ENCODE measurements at places on chromosomes 1 and 21.

DNA sequence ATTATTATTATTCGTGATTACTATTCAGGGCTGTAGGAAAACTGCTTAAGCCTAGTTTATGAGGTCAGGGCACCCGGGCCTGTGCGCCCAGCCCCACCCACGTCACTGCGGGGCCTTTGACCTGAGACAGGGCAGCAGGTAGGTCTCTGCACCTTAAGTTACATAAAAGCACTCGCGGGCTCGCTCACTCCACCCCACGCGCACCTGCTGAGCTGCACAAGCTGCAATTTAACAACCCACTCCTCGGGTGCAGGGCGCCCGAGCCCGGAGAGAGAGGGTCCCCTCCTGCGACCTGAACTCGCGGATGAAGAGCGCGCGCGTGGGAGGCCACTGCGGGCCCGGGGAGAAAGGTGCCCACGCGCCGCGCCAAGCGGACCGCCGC is 477 bp downstream of the ICMT start:
- DNase-seq: no peak

GRCh38 chr21:44450999-44451398 is 4.3 kb upstream of the LRRC3 start:
- no peak for DNase-seq

- DNase-seq: peak; percentile 72
These were observed 12.6 kb downstream of the FLG2 start for GRCh38 chr1:152347116-152347728.

- no peak for DNase-seq
These were observed 36.4 kb upstream of the COL6A2 start for GRCh38 chr21:46061518-46061917.

GRCh38 chr21:37331411-37331810 is 35.2 kb upstream of the DYRK1A start:
- no peak for DNase-seq

GRCh38 chr1:94121411-94121821 is 468 bp upstream of the ABCA4 start:
- DNase-seq: no peak

GRCh38 chr1:161836018-161836417 is 69.9 kb downstream of the ATF6 start:
- peak; percentile 69 for DNase-seq

- no peak for DNase-seq
These were observed 73.5 kb downstream of the PIK3R3 start for GRCh38 chr1:46058936-46059335.

DNA sequence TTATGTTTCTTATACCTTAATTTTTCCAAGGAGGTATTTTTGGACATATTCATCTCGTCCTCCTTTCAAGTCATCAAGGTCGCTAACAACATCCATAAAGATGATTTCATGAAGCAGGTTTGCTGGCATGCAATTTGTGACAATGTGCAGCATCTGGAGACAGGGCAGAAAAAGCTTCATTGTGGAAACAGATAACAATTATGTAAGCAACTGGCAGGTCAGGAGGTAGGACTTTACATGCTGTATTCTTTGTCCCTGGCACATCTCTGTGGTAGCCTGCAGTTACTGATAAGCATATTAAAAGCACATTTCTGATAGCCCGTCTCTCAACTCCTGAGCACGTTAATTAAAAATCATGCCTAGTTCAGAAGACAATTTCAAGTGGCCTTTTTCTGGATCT is 156.8 kb downstream of the LEPR start:
- no peak for DNase-seq

DNA sequence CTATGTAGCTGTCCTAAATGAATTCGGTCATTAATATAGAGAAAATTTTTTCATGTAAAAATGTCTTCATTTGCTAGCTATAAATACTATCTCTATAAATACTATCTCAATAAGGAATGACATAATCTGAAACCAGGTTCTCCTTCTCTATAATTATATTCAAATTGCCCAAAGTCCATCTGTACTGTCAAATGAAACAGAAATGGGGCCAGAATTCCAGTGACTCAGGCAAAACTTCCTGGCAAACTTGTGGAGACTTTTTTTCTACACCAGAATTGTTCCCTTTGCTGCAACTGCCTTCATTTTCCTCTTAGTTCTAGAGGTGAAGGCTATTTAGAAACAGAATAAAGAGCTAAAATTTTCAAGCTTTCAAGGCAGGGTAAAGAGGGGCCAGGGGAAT is 152.5 kb downstream of the KCNH1 start:
- no peak for DNase-seq

DNA sequence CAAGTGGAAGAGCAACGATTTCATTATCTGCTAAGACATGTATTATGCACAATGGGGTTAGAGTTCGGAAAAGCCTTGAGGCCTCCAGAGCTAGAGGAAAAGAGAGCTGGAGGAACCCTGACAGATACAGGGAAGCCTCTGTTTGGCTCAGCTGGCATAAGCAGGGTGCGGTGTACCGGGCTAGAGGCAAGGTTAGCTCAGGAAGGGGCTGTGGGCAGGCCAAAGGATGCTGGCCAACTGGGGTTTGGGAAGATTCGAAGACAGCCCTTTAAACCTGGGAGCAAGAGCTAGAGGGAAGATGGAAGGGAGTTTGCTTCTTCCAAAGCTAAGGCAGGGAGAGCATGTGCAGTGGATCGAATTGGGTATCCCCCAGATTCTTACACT is 107.6 kb upstream of the TLR5 start:
- no peak for DNase-seq

GRCh38 chr1:237875291-237875690 is 15.4 kb downstream of the ZP4 start:
- DNase-seq: no peak

DNA sequence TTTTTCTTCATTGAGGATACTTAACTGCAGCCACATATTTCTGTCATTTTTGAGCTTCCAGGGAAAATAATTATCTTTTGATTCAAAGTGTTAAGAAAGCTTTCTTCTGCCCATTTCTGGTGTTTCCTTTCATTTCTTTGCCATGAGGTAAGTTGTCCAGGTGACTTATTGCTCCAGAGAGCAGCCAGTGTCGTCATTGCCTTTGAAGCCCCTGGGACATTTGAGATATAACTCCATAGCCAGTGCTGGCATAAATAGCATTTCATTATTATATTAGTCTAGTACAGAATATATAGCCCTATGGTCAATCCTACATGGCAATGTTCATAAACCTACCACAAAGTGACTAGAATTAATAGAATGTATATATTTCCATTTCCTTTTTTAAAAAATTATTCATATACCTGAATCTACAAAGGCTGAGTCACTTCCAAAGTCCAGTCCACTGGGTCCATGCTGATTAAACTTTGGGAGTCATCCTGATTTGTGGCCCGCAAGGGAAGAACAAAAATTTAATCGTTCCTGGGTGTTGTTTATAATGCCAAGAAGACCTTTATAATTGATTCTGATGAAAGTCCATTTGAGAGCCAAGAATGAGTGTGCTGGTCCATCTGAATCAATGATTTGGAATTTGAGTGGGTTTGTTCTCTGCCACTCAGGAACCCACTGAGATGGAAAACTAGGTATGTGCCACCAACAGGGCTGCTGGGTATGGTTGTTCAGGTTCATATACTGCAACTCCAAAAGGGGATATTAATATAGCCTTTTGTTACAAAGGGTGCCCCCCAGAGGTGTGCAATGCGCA is 221.8 kb upstream of the PLXNA2 start:
- DNase-seq: no peak

GRCh38 chr1:90731382-90732050 is 14.4 kb upstream of the BARHL2 start:
- DNase-seq: no peak

GRCh38 chr1:152654110-152654509 is 9.1 kb upstream of the LCE2D start:
- peak; percentile 60 for DNase-seq

DNA sequence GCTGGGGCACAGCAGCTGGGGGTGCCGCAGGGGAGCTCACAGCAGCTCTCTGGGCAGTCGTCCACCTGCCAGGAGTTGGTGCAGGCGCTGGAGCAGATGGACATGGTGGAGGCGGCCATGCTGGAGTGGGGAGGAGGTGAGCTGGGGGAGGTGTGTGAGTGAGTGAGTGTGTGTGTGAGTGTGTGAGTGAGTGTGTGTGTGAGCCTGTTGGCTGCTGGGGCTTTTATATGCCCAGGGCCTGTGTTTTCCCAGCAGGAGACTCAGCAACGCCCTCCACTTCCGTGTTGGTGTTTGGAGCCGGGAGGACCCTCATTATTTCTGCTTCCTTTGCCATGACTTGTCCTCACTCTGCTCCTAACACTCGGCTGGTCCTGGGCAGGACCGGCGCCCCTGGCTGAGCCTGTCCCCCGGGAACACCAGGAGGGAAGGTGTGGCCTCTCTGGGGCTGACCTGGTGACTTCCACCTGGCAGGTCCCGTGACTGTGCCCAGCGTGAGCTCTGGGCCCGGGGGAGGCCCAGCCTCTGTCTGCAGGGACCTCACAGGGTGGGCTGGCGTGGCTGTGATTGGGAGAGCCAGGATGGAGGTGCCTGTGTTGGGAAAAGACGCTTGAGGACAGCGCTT is at the start of gene KRTAP10-2:
KRTAP10-2 (minus strand) TSS at position 166 of the 622 bp plus-strand sequence; CDS start at position 119, 47 bp downstream.
- no peak for DNase-seq

DNA sequence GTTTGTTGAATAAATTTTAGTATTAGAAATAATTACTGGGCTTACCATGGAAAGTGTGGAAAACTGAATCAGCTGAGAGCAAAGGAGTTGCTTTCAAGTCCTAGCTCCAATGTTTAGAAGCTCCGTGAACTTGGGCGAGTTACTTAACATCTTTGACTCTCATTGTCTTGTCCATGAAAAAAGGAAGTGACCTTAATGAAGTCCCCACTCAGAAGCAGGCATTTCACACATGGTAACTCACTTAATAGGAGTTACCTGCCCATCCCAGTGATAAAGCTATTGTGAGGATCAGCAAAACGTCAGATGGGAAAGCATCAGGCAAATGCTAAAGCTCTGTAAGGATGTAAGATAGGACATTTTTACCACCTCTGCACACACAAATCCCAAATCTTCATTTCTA is 34.0 kb upstream of the GADD45A start:
- no peak for DNase-seq

DNA sequence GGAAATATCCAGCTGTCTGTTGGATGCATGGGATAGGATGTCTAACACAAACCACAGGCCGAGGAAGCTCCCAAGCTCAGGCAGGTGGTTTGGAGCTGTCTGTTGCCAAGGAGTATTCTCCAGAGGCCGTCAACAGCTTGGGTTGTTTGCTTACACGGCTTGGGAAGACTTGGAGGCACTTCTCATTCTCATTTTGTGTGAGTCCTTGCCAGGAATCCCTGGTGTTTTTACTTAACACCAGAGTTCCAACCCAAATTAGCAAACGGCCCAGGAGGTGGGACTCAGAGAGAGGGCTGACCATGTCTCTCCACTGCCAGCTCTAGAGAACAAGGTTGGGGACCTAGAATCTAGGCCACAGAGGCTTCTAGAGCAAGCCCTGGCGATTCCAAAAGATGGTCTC is 72.7 kb upstream of the FAM20B start:
- DNase-seq: peak; percentile 60

GRCh38 chr21:24423546-24423945 is 1183.7 kb downstream of the MRPL39 start:
- no peak for DNase-seq

- DNase-seq: peak; percentile 1
These were observed 65.6 kb downstream of the SAMSN1 start for GRCh38 chr21:14480411-14481031.
